Activated T-cell treated with anti-CD3 and anti-CD28 coated beads, Interleukin-2, amount 50 U/mL, for 72 hours (primary cell): ENCODE measurements at places on chromosomes 4 and X.

DNA sequence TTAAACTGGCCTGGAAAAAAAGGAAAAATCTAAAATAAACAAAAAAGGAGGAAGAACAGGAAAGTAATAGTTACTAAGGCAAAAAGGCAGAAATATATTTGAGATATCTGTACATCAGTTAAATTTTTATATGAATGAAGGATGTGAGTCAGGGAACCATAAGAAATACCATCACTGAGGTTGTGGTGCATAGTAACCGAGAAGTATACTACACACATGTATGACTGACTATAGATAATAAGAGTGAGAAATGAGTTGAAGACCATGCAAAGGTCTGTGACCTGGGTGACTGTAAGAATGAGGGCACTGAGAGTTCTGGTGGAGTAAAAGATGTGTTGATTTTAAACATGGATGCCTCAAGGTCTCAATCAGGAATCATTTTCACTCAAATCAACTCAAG lies 220.6 kb upstream of the FAM241A start:
- DNase-seq, result no peak

DNA sequence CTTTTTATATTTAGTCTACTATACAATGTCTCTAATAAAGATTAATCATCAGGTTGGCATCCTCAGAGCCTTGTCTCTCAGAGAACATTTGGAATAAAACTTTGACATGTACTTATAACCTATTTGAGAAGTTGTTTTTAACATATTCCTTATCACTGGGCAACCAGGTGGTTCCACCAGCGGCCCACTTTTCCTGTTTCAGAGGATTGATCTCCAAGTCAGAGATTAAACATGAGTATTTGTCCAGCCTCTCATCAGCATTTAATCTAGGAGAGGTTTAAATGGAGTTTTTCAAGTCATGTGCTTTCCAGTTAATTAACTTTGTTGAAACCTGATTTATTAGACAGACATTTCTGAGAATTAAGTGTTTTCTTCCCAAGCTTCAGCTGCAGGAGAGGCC lies 345.5 kb downstream of the GRXCR1 start:
- DNase-seq, result no peak

GRCh38 chrX:151676196-151676595 lies 19.1 kb upstream of the PRRG3 start:
- DNase-seq, result no peak

DNA sequence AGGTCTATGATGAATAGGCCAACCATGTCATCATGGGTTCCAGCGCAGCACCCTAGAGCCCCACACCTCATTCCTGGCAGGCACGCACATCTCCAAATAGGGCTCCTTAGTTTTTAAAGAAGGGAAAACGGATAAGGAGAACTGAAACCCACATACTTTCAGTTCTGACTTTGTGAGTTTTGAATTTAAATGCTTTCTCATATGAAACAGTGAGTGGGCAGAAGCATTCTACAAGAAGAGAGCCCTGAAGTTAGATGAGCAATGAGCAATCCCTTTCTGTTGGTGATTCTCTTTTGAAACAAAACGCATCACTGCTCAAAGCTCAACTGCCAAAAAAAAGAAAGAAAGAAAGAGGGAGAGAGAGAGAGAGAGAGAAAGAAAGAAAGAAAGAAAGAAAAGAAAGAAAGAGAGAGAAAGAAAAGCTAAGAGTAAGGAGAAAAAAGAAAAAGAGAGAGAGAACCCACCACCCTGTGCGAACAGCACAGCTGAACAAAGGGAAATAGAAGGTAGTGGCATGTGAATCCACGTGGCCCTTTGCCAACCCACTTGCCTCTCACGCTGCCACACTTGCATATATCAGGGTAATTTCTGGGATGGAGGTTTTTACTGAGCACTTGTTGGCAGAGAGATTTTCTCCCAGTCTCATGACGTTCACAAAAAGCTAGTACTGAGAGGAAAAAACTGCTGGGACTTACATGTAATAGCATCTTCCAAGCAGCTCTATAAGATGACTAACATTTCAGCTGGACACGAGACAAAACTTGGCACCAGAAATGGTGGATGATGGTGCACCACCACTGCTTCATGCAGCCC lies 31.0 kb downstream of the TMSB4X start:
- no peak for DNase-seq
